ENCODE measurements at places on chromosomes 3 and 15.

GRCh38 chr3:45965653-45966052, 22.4 kb downstream of the CXCR6 start:
- no peak for DNase-seq

- DNase-seq: no peak
These were observed 33.1 kb downstream of the WNT5A start for GRCh38 chr3:55453886-55454496.

DNA sequence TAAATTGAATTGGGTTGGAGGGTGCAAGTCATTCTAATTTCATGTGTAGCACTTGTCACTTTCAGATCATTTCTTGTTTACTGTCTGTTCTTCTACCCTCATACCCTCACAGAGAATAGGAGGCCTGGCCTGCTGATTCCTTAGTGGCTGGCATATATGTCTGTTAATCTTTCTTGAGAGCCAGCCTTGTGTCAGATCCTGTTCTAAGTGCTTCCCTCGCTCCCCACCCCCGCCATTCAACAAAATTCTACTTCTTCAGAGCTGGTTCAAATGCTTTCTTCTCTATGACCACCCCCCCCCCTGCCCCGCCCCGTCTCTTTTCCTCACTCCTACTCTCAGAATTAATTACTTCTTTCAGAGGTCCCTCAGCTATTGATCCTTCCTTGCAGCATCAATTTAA, 1.5 kb upstream of the U2SURP start:
- DNase-seq: no peak

DNA sequence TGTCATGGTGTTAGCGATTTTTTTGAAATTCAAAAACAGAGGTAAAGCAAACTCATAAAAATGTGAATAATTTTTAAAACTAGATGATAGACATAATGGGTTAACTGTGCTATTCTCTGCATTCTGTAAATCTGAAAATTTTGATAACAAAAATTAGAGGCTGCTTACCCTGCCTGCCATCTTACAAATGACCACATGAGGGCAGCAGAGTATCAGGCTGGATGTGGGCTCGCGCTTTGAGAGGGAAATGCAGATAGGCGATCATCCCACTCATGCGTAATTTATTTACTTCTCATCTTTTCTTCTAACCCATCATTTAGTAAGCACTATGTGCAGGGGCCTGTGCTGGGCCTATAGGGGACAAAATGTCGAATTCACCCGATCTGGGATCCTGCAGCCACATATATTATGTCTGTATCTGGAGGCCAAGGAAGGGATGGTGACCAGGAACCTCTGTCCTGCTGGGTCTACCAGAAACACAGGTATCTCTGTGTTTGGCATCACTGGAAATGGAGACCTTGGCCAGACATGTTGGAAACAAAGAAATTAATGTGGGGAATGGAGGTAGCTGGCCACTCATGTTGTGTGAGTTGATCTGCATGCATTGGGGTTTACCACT, 7.8 kb upstream of the RAD18 start:
- DNase-seq: no peak

GRCh38 chr3:66066963-66067617, 28.4 kb upstream of the MAGI1 start:
- DNase-seq: no peak

DNA sequence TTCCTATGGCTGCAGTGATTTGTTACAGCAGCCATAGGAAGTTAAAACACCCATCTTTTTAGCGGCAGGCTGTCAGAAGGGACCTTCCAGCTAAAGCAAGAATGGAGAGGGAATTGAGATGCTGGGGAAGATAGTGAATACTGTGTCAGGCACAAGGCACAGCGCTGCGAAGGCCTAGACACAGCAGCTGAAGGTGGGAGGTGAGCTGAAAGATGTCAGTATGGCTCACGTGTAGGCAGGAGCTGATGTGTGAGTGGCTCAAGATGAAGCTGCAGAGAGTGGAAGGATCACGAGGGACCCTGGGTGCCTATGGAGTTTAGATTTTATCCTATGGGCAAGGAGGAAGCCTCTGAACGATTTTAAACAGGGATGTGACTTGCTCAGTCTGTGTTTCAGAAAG, 44.3 kb downstream of the NMNAT3 start:
- no peak for DNase-seq

DNA sequence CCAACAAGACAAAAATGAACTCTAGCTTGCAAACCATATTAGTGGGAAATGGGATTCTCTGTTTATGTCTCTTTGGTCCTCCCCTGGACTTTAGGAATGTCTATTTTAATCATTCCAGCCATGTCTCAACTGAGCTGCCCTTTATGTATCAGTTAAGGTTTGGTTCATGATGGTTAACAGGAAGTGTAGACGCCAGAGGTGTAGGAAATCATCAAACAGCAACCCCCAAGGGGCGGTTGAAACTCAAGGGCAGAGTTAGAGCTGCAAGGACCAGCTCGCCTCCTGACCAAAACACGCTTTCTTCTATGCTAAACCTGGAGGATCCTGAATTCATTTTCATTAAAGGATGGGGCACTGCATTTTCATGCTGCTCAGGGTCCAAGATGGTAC, 53.7 kb upstream of the HEG1 start:
- no peak for DNase-seq

GRCh38 chr15:77838595-77838994, 205.9 kb upstream of the LINGO1 start:
- DNase-seq: no peak

- no peak for DNase-seq
These were observed 471.4 kb upstream of the NAALADL2 start for GRCh38 chr3:174387736-174388135.

- DNase-seq: no peak
These were observed 85.7 kb downstream of the SPATA16 start for GRCh38 chr3:173055228-173055933.

GRCh38 chr3:52537726-52538421, 1.5 kb downstream of the UQCC5 start:
- DNase-seq: no peak

GRCh38 chr3:56207922-56208321, 260.3 kb downstream of the ERC2 start:
- DNase-seq: no peak

DNA sequence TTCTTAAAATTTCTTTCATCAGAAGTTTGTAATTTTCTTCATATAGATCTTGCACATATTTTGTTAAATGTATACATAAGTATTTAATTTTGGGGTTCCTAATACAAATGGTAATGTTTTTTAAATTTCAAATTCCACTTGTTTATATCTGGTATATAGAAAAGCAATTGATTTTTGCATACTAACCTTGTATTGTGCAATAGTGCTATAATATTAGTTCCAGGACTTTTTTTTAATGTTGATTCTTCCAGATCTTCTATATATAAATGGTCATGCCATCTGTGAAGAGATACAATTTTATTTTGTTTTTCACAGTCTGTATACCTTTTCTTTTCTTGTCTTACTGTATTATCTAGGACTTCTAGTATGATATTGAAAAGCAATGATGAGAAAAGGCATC, 665.0 kb downstream of the OTOL1 start:
- no peak for DNase-seq

GRCh38 chr3:5181469-5182141, 5.9 kb upstream of the EDEM1 start:
- DNase-seq: no peak
